ENCODE measurements at places on chromosomes 7 and 10.

GRCh38 chr10:114559636-114560035 lies 98.4 kb downstream of the ABLIM1 start:
- no peak for DNase-seq

- no peak for DNase-seq
Measured at GRCh38 chr7:123401295-123401694, 133.1 kb downstream of the IQUB start.

- DNase-seq, result no peak
Measured at GRCh38 chr7:106038916-106039315, 73.2 kb downstream of the SYPL1 start.

- no peak for DNase-seq
Measured at GRCh38 chr7:117889611-117890010, 16.4 kb upstream of the CTTNBP2 start.

- DNase-seq, result no peak
Measured at GRCh38 chr7:24018331-24018730, 265.7 kb upstream of the NPY start.

GRCh38 chr7:130758429-130759056 lies 24.5 kb upstream of the KLF14 start:
- DNase-seq, result peak; percentile 78

- no peak for DNase-seq
Measured at GRCh38 chr7:25823571-25823970, 328.4 kb upstream of the NFE2L3 start.

GRCh38 chr7:130232209-130232608 lies 24.5 kb downstream of the SSMEM1 start:
- no peak for DNase-seq

- DNase-seq, result peak; percentile 85
Measured at GRCh38 chr7:155412416-155413253, 45.3 kb upstream of the EN2 start.

- no peak for DNase-seq
Measured at GRCh38 chr7:112009081-112009480, 197.1 kb downstream of the DOCK4 start.

- no peak for DNase-seq
Measured at GRCh38 chr7:70678621-70679251, 453.2 kb upstream of the GALNT17 start.

DNA sequence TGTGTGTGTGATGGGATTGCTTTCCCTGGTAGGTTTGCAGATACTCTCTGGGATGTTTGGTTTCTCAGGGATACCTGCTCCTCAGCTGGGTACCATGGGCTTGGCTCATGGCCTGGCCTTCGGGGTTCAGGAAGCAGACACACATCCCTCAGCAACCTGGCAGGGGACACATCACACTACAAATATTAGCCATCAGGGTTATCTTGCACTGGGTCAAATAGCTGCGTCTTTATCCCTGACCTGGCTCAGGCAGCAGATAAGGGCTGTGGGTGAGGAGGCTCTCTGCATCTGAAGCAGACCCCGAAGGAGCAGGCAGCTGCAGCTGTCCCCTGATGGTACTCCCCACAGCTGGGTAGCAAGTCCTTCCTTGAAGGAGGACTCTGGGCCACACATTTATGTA lies 25.7 kb upstream of the CDHR3 start:
- no peak for DNase-seq

- DNase-seq, result no peak
Measured at GRCh38 chr10:72342911-72343310, 11.8 kb downstream of the DNAJB12 start.

DNA sequence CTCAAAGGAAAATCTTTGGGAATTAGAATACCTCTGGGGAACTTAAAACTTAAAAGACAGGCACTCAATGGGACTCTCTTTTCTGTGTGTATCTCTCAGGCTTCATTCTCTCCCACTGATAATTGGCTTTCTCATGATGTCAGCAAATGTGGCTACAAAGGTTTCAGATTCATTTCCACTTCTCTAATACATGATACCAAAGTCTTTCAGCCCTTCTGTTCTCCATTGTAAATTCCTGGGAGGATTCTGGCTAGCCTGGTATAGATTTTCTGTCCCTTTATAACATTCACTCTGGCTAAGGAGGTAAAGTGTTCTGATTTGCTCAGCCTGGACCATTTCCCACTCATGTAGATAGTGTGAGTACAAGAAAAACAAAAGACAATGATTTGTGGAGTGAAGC lies 606.2 kb downstream of the PCDH15 start:
- peak; percentile 67 for DNase-seq

DNA sequence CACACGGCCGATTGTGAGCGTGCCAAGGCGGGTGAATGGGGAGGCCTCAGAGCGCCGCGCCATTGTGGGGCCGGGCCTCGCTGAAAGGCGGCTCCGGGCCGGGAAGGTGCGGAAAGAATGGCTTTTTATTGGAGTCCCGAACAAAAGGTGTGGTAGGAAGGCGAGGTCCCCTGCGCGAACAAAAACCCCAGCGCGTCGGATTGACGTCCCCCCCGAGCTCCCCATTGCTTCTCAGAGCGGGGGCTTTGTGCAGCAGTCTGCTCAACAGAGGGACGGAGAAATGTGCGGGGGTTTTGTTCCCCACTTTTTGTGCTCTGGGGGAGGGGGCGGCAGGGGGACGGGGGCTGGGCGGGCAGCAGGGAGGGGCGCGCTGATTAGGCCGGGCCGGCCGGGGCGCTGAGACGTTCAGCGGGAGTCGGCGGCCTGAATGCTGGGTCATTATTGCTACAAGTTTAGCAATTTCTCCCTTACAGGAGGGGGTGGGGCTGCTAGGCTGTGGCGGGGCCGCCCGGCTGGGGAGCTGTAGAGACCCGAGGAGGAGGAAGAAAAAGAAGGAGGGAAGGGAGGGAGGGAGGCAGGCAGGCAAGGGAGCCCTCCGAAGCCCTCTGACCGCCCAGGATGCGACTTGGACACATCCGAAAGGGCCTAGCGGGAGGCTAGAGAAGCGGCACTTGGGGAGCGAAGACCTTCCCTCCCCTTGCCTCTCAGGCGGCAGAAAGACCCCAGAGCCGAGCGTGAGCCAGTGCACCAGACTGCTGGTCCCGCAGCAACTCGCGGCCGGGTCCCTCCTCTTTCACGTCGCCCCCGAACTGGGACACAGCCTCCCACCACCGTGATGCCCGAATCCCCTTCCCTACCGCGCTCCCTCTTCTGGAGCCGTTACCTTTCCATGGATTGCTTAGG lies 4.6 kb downstream of the NKX2-3 start:
- peak; percentile 52 for DNase-seq

DNA sequence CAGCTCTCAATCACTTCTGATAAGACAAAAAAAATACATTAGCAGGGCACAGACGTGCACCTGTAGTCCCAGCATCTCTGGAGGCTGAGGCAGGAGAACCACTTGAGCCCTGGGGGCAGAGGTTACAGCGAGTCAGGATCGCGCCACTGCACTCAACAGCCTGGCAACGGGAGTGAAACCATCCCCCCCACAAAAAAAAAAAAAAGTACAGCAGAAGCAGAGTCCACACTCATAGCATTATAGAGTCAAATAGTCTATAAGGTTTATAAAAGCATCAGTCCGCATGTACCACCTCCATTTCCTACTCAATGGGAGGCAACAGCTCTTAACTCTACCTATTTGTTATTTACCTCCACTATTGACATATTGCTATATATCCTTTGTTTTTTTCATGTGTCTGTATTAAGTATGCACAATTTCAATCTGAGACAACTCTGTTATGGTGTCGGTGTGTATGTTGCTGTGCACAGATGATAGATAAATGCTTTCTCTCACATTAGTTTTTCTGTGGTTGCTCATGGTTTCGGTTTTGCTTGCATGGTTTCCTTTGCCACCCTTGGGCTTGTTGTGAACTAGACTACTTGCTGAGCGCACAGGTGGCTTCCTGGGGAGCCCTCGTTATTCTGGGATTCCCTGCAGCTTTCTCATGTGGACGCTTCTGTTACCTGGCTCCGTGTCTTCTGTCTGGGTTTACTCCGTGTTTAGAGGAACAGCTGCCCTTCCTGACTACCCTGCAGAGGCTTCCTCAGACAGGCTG lies 40.4 kb downstream of the PROSER2 start:
- no peak for DNase-seq

- DNase-seq, result no peak
Measured at GRCh38 chr7:142587578-142588191, 161.6 kb upstream of the PRSS1 start.

GRCh38 chr7:90391488-90391887 lies 11.8 kb upstream of the CLDN12 start:
- DNase-seq, result no peak

- no peak for DNase-seq
Measured at GRCh38 chr10:49349390-49349789, 46.5 kb downstream of the DRGX start.

All from eye (tissue), 1 donor.